Stimulated activated CD4-positive, alpha-beta T cell treated with anti-CD3 and anti-CD28 coated beads, Interleukin-4, amount 100 ng/mL, for 1 hour (primary cell): ENCODE measurements at places on chromosomes 4 and X.

DNA sequence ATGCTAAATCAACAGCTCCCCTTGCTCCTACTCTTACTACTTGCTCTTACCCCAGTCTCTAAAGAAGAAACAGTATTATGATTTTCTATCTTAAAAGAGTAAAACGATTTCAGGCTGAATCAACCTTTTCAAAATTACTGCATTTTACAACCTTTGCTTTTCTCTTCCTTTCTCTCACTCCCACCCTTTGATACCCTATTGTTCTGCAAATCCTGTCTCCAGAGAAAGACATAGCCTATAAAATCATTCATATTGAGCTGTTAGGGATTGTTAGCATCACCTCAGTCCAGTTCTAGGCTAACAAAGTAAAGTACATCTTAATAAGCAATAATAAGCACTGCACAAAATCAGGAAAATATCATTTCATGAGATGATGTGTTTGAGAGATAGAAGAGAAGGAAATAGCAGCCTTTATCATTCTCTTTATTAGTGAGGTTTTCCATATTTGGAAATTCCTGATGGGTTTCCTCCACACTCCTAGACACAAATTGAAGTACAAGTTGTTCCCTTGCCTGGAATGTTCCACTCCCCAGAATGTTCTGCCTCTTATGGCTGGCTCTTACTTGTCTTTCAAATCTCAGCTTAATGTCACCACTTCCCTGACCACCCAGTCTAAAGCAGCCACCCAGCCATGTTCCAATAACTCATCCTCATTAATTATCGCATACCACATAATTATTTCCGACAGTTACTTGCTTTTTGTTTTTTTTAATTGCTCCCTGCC lies 219.7 kb downstream of the PALLD start:
- DNase-seq: no peak

- no peak for DNase-seq
Observed at GRCh38 chr4:152763796-152764195, 15.7 kb downstream of the TIGD4 start.

GRCh38 chr4:183081116-183081469 lies 18.0 kb upstream of the WWC2 start:
- DNase-seq: no peak

- no peak for DNase-seq
Observed at GRCh38 chrX:51737091-51737490, 6.2 kb upstream of the GSPT2 start.

GRCh38 chr4:133148690-133149363 lies at the start of gene PCDH10:
Gene PCDH10, plus strand, starts transcription at chr4:133149294. Its CDS starts 847 bp downstream, at chr4:133150141.
- DNase-seq: peak; percentile 29

- DNase-seq: peak; percentile 55
Observed at GRCh38 chrX:120365320-120365719, 3.4 kb downstream of the ATP1B4 start.

- DNase-seq: no peak
Observed at GRCh38 chr4:154781126-154781982, at the start of gene RBM46. Gene RBM46, plus strand, starts transcription at chr4:154781272. Its CDS starts 15,481 bp downstream, at chr4:154796753.

- DNase-seq: no peak
Observed at GRCh38 chr4:138178566-138178965, 63.6 kb downstream of the SLC7A11 start.

DNA sequence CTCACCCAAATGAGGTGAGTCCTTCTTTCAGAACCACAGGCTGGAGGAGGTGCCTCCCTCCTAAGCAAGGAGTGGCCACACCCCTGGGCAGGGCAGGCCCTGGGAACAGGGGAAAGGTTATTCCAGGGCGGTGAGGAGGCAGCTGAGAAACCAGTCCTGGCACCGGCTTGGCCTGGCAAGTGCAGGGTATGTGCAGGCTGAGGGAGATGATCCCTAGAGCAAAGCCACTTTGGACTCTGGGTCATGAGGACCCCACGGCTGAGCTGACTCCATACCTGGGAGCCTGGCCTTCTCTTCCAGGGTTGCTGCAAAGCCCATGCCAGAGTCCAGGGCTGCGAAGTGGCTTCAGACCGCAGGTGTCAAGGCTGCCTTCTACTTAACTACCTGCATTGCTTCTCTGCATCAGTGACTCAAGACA lies 49.5 kb upstream of the HELT start:
- no peak for DNase-seq

GRCh38 chr4:80507077-80507476 lies 171.5 kb downstream of the CFAP299 start:
- no peak for DNase-seq

DNA sequence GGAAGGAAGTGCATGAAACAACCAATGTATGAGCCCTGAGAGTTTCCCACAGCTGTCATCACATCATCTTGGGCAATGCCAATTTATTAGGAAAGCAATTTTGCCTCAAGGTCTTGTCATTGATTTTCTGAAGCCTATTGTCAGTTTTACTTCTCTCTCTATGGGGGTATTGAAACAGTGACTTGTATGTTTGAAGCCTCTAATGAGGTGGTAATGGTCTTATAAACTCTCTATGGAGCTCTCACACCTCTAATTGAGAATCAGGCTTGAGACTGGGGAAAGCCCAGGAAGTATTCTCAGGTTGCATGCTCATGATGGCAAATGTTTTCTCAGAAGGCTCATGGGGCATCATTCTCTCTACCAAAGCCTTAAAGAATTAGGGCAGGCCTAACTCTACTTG lies 308.2 kb upstream of the EMCN start:
- no peak for DNase-seq

DNA sequence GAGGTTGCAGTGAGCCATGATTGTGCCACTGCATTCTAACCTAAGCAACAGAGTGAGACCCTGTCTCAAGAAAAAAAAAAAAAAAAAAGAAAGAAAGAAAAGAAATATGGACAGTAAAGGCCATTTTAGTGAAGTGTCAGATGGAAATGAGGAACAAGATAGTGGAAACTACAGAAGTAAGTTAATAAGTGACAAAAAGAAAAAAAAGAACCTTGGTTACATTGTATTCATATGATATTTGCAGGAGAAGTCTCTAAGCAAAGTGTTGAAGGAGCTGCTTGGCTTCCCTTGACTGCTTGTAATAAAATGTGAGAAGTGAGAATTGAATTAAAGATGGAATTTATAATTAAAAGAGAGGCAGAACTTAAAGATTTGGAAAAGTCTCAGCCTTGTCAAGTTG lies 73.2 kb downstream of the HOPX start:
- DNase-seq: no peak

DNA sequence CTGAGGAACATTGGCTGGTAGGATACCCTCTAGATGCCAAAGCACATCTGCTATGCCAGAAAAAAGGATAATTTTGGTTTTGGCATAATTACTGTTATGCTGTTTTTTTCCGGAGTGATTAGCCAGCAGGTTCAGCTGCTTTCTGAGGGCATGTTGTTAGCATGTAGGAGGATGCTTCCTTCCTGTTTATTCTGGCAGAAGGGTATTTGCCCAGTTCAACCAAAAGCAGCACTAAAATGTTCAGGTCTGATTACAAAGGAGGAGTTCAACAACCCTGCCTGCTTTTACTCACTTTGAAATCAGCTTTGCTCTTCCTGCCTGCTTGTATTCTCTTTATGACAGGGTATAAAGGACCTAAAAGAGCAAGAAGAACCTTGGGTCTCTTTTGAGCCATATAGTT lies 21.9 kb downstream of the ERCC6L start:
- DNase-seq: no peak

DNA sequence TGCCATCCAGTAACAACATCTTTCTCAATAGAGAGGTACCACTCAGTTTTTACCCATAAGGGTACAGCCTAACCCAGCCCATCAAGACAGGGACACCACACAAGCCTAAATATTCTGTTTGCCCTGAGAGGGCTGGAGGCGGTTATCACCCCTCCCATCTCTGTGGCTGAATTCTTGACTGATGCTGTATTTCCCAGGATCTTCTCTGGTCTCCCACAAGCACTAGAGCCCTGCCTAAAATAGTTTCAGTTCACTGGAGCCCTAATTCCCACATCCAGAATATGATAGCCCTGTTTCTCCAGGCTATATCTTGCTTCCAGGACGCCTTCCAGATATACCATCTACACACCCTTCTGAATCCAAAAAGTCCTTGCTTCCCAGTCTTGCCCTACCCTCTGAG lies 91.6 kb upstream of the NMU start:
- DNase-seq: no peak

- no peak for DNase-seq
Observed at GRCh38 chr4:168095776-168096406, 3.6 kb downstream of the ANXA10 start.

DNA sequence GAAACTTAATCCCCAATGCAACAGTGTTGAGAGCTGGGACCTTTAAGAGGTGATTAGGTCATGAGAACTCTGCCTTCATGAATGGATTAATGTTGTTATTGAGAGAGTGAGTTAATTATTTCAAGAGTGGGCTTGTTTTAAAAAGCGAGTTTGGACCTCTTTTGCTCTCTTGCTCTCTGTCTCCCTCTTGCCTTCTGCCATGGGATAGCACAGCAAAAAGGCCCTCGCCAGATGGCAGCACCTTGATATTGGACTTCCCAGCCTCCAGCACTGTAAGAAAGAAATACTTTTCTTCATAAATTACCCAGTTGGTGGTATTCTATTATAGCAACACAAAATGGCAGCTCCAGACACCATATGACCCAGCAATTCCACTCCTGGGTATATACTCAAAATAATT lies 7.0 kb upstream of the ATP6AP2 start:
- DNase-seq: peak; percentile 16

- DNase-seq: no peak
Observed at GRCh38 chr4:87092389-87093141, 127.9 kb downstream of the KLHL8 start.

GRCh38 chr4:24674279-24674678 lies 89.9 kb upstream of the DHX15 start:
- no peak for DNase-seq

DNA sequence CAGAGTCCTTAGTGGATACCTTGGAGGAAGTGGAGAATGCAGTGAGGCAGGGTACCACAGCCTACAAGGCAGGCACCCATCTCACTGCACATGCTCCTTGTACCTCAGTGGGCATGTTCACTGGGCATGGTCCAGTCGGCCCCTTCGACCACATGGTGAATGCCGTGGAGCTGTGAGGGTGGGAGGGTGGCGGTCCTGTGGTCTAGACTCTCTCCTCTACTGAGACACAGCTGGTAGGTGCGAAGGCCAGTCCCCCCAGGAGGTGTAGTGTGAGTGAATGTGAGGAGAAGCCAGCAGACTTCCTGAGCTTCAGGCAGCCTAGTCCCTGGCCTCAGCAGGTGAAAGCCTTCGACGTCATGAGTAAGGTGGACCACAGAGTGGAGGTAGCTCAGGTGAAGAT lies 12.2 kb downstream of the XAGE2 start:
- no peak for DNase-seq

GRCh38 chrX:2484256-2484655 lies 16.5 kb downstream of the DHRSX start:
- DNase-seq: no peak

- no peak for DNase-seq
Observed at GRCh38 chr4:181870326-181870725, 372.9 kb upstream of the TENM3 start.

GRCh38 chr4:76630741-76631140 lies 195.7 kb downstream of the SHROOM3 start:
- no peak for DNase-seq

GRCh38 chrX:134631426-134632346 lies 26.6 kb downstream of the PLAC1 start:
- no peak for DNase-seq

- no peak for DNase-seq
Observed at GRCh38 chr4:93029769-93030168, 726.0 kb downstream of the GRID2 start.

GRCh38 chr4:77615153-77615552 lies 9.5 kb downstream of the CXCL13 start:
- DNase-seq: no peak

- no peak for DNase-seq
Observed at GRCh38 chrX:29841750-29842149, 373.6 kb upstream of the MAGEB2 start.

DNA sequence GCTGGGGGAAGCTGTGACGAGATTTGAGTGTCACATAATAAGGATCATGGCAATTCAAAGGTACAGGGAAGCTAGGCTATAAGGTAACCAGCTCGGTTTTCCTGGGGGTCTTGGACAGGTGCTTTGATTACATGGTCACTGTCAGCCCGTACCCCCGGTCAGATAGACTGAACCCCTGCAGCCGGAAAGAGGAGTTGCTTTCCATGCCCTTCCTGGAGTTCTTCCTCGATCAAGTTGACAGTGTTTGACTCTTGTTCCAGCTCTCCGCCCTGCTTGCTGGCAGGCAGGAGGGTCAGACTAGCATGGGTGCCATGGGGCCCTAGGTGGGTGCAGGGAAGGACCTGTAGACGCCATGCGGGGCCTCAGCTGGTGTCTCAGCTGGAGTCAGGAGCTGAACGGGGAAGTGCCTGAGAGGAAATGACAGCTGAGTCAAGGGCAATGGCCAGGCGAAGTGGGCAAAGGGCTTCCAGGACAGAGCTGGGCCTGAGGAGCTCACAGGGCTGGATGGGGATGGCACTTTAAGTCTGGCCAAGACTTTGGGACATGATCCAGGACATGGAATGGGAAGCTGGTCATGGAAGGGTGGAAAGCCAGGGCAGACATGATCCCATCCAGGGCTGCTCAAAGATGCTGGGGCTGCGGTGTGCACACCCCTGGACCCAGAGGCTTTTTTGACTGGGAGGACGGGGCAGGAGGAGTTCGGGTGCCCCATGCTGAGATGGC lies 1.6 kb downstream of the TMEM187 start:
- DNase-seq: no peak

DNA sequence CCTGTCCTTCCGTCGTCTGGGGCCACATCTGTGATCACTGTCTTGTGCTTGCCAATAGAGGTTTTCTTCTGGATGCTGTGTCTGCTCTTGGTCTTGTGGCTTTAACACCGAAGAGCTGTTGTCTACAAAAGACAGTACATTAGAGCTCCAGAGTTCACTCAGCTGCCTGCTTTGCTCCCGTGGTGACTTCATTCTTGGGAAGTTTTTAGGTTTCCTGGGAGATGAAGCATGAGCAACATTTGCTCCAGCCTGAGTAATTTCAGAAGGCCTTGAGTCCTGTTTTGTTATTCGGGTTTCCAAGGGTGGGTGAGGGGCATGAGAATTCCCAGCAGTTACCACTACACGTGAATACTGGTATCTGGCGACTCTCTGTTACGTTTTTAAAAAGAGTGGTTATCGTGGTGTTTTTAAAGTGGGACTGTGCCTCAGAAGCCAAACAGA lies 189.2 kb downstream of the SHROOM3 start:
- no peak for DNase-seq

DNA sequence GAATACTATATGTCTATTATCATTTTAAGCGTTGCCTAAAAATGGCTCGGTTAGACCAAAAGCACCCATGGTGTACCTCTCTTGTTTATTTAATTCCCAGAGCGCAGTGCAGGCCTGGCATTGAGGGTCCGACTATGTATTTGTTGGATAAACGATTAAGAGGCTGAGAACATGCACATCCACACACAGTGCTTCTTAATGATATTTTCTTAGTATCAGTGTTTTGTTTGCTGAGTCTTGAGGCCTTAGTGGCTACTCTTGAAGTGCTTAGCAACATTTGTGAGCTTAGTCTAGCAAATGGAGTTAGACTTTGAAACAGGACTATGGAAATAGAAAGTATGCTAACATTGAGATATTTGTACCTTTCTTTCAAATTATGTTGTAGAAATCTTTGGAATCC lies 43.7 kb downstream of the CDS1 start:
- DNase-seq: no peak

GRCh38 chr4:19657856-19658255 lies 593.8 kb upstream of the SLIT2 start:
- DNase-seq: no peak
